Stimulated activated CD8-positive, alpha-beta memory T cell treated with anti-CD3 and anti-CD28 coated beads, Interleukin-4, amount 100 ng/mL, for 1 hour (primary cell): ENCODE measurements at places on chromosomes 16 and 17.

- no peak for DNase-seq
Measured at GRCh38 chr17:57010487-57010886, 32.6 kb downstream of the SCPEP1 start.

GRCh38 chr17:48148854-48149786 lies 41.6 kb downstream of the SNX11 start:
- no peak for DNase-seq

GRCh38 chr17:40720899-40721298 lies 17.3 kb upstream of the KRT24 start:
- DNase-seq: no peak

- no peak for DNase-seq
Measured at GRCh38 chr17:53543472-53543871, 279.3 kb upstream of the KIF2B start.

GRCh38 chr16:86771506-86772460 lies 193.4 kb downstream of the FOXL1 start:
- DNase-seq: no peak

DNA sequence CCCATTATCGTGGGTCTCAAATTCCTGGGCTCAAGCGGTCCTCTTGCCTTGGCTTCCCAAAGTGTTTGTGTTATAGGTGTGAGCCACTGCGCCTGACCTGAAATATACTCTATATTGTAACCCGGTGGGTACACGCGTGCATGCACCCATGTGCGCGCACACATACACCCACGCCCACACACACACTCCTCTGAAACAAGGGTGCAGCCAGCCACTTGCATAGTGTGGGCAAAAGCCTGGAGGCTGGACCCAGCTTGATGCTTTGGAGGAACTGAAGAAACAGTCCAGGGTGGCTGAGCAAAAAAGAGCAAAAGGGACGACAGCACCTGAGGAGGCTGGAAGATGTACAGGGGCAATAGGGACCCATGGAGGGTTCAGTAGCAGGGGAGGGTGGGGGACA lies 29.9 kb downstream of the NAGPA start:
- no peak for DNase-seq

DNA sequence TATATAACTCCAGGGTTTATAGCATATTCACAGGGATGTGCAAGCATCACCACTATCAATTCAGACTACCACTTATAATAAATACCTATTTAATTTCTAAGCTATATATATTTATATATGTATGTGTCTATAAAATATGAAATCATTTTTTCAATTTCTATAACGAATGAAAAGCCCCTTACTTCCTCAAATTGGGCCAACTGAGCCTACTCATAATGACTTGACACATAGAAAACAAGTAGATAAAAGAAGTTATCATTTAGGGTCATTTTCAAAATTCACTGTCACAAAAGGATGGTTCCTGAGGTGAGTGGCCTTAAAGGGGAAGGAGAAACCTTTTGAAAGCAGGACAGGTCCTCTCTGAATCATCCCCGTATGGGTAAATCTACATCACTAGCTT lies 114.1 kb downstream of the ADCY9 start:
- no peak for DNase-seq
